ENCODE measurements at places on chromosomes 13 and 19. TPM values are rescaled to one million over a fixed set of nuclear protein-coding genes. Genes with fewer than 3 reads are reported as not detected.

ZSWIM4 gene
- total RNA-seq, result 30.9 TPM

DNA sequence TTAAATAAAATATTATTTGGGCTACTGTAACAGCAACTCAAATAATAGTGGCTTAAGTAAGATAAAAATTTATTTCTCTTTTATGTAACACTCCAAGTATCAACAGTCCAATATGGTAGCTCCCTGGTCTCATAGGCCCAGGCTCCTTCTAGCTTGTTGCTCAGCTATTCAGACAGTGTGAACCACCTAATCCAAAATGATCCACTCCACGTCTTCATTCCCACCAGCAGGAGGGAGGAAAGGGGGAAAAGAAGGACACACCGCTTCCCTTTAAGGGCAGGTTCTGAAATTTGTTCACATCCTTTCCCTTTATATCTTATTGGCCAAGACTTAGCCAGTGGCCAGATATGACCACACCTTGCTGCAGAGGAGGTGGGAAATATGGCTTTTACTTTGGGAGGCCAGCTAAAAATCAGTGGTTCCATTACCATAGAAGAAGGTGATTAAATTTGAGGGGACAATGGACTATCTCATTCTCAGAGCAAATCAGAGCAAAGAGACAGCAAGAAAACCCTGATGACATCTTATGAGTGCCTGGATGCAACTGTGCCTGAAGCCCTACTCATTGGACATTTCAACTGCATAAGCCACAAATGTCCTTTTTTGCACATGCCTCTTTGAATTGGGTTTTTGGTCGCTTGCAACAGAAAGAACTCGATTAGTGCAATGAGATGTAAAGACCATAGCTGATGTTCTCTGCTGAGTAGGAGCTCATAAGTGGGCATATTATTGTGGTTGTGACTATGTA lies 7.0 kb upstream of the EPOR start:
- DNase-seq, result no peak
- no peak overlapping the region for H3K4me3 ChIP-seq
- H3K27ac ChIP-seq, result no peak overlapping the region
- peaks cover 11% of the 10 kb centered on the region for H3K36me3 ChIP-seq
- H3K4me1 ChIP-seq, result peaks cover 4% of the 10 kb centered on the region

FFAR2 gene
- total RNA-seq, result 1.9 TPM

- H3K36me3 ChIP-seq, result no peaks in the 10 kb centered on the region
- no peaks in the 10 kb centered on the region for H3K4me1 ChIP-seq
- no peaks in the 10 kb centered on the region for H3K27me3 ChIP-seq
- DNase-seq, result no peak
These were observed 87.5 kb upstream of the CSNK1A1L start for GRCh38 chr13:37192956-37193355.

DNA sequence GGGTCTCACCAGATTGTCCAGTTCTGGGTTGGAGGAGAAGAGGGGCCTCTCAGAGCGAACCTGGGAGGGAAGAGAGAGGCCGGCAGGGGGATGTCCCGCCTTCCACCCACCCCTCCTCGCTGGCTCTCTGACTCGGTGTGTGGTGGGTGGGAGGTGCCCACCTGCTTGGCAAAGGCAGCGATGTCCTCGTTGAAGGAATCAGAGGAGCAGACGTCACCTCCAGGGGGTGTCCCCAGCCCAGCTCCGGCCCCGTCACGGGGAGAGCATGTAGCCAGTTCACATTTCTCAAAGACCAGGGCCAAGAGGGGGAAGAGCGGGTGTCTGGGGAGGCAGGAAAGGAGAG lies 2.7 kb downstream of the MEIS3 start:
- H3K27me3 ChIP-seq, result peaks cover 50% of the 10 kb centered on the region
- no peak overlapping the region for H3K27ac ChIP-seq
- H3K4me1 ChIP-seq, result peaks cover 11% of the 10 kb centered on the region
- H3K4me3 ChIP-seq, result no peak overlapping the region

DNA sequence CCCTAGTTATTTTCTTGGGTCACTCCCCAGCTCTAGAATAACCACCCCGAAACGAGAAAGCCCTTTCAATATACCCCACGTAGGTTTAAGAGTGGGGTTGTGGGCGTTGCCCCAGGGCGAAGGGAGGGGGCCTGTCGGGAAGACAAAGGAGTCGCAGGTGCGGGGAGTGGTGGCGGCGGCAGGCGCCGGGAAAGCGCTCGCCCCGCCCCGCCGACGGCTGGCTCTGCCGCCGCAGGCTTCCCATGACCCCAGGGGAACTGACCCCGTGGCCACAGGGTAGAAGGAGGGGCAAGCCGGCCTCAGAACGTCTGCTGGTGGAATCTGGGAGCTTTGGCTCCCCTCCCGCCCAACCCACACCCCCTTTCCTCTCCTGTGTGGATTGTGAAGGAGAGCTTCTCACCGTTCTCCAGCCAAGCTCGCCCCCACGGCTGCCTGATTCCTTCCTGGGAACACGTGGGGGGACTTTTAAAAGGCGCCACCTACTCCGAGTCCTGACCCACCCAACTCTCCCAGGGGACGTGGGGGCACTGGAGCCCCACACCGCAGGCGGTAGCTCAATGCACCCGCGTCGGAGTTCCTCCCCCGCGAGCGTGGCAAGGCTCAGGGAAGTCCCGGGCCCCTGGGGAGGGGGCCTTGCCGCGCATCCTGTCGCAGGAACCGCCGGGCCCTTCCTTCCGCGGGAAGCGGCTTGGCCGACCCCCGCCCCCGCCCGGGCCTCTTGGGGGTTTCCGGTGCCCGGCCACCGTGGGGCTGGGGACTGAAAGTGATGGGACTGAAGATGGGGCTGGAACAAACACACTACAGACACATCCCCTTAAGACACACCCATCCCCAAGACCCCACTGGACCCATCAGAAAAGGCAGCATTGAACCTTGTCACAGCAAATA lies 5.5 kb downstream of the IER2 start:
- peak overlapping the region; percentile 100 for H3K27ac ChIP-seq
- H3K36me3 ChIP-seq, result peaks cover 10% of the 10 kb centered on the region
- peaks cover 17% of the 10 kb centered on the region for H3K4me1 ChIP-seq

- H3K4me3 ChIP-seq, result peak overlapping the region; percentile 42
- DNase-seq, result no peak
- no peaks in the 10 kb centered on the region for H3K36me3 ChIP-seq
- H3K27ac ChIP-seq, result no peak overlapping the region
These were observed 1.1 kb downstream of the COX6B2 start for GRCh38 chr19:55353356-55353802.

DNA sequence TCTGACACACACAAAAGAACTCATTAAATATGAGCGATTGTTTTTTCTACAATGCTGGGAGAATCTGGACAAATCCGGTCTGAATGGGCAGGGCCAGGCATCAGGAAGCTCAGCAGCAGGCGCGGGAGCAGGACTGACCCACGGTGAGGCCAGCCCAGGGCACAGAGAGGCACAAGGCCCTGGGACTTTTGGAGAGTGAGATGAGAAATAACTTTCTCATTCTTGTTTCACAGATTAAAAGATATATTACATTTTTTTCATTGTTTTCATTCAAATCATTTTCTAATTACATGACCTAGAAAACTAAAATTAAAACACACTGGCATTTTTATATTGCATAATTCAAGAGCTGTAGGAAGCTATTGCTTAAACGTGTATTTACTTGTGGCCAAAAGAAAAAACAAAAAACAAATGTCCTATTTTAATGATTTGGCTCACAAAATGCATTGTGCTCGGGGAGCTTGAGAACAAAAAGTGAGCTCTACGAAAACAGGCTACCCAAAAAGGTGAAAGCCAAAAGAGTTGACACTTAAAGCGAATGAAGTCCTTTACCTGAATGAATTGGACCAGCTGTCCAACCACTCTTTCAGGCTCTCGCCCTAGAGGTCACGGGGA lies 133.1 kb downstream of the TNFRSF19 start:
- H3K27me3 ChIP-seq, result peaks cover 41% of the 10 kb centered on the region
- H3K36me3 ChIP-seq, result no peaks in the 10 kb centered on the region
- no peak overlapping the region for H3K4me3 ChIP-seq
- no peak overlapping the region for H3K27ac ChIP-seq
- no peak for DNase-seq

- no peaks in the 10 kb centered on the region for H3K4me1 ChIP-seq
- no peak overlapping the region for H3K27ac ChIP-seq
- DNase-seq, result no peak
- H3K36me3 ChIP-seq, result peaks cover 16% of the 10 kb centered on the region
- H3K27me3 ChIP-seq, result no peaks in the 10 kb centered on the region
- H3K4me3 ChIP-seq, result no peak overlapping the region
These were observed 18.4 kb downstream of the TMEM150B start for GRCh38 chr19:55306712-55307111.

LRRC4B gene
- total RNA-seq, result 1.0 TPM

GRCh38 chr13:50797091-50797490 lies 46.4 kb downstream of the DLEU7 start:
- peaks cover 3% of the 10 kb centered on the region for H3K27me3 ChIP-seq
- no peak for DNase-seq
- H3K4me1 ChIP-seq, result peaks cover 13% of the 10 kb centered on the region
- no peak overlapping the region for H3K27ac ChIP-seq

DNA sequence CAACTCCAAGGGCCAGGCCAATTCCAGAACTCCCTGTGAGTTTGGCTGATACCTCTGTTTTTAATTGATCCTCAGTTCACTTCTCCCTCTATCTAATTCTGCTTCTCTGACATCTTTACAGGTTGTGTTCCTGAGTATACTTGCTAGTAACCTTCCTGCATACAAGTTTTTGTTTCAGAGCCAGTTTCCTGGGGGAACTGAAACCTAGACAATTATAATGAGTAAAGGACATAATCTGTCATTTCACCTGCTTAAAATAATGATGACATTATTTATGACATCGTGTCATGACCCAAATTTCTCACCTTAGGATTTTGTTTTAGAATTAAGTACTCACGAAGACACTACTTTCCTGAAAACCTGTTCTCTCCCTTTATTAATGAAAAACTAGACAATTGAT lies 12.5 kb upstream of the MYCBP2 start:
- no peaks in the 10 kb centered on the region for H3K36me3 ChIP-seq
- no peak overlapping the region for H3K4me3 ChIP-seq
- no peak overlapping the region for H3K27ac ChIP-seq

- no peak overlapping the region for H3K27ac ChIP-seq
- no peak for DNase-seq
- H3K4me3 ChIP-seq, result no peak overlapping the region
- no peaks in the 10 kb centered on the region for H3K36me3 ChIP-seq
- H3K27me3 ChIP-seq, result peaks cover 10% of the 10 kb centered on the region
- H3K4me1 ChIP-seq, result no peaks in the 10 kb centered on the region
These were observed 9.9 kb upstream of the LEUTX start for GRCh38 chr19:39768786-39769185.

ZNF175 gene
- 14.6 TPM for total RNA-seq

CEACAM3 gene
- total RNA-seq, result not detected

DNA sequence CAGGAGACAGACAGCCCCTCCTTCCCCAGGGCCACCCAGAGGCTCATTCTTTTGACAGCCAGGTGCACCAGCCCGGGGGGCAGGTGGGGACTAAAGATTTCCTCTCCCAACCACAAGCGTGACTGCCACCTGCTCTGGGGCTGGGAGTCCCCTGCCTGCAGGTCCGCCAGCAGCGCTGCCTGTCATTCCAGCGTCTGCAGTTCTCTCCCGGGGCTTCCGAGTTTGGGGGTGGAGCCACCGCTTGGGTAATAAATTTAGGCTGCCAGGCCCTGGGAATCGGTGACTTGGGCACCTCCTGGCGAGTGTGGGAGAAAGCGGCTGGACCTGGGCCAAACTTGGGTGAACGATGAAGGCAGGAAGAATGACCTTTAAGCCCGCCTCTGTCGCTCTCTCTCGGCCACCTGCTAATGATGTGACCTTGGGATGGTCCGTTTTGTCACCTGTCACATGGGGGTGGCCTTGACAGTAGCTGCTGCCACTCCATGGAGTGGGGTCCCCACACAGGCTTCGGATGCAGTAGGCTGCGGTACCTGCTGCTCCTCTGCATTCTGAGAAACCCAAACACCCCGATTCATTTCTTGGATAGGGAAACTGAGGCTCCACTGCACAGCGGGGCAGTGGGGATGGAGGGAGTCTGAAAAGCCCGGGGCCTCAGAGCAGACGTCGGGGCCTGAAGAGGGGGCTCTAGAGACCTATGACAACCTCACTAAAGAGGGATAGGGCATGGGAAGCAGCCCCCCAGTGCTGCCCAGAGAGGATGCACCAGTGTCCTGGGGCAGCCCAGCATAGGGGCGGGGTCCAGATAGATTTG lies 12.8 kb downstream of the FUT6 start:
- peak overlapping the region; percentile 91 for H3K27ac ChIP-seq
- no peaks in the 10 kb centered on the region for H3K27me3 ChIP-seq
- peak overlapping the region; percentile 73 for H3K4me3 ChIP-seq
- no peak for DNase-seq

IGSF23 gene
- total RNA-seq, result 1.7 TPM

UBE2M gene
- 73.0 TPM for total RNA-seq

- no peaks in the 10 kb centered on the region for H3K36me3 ChIP-seq
- DNase-seq, result no peak
- no peak overlapping the region for H3K27ac ChIP-seq
- H3K4me3 ChIP-seq, result no peak overlapping the region
These were observed 14.7 kb downstream of the TEX30 start for GRCh38 chr13:102758842-102759241.

DNA sequence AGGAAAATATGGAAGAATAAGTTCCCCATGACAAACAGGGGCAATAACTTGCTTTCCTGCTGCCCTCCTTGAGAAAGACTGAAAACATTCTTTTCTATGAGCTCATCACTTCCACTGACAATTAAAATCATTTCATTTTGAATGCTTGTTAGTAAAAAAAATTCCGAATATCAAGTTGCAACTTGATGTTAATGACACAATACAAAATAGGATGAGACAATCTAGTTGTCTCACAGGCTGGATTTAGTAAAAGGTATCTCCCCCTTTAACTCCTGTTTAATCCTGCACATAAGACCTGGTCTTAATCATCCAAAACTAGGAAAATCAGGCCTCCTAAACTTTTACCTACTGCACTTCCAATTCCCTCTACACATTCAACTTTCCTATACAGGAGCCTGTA lies 24.7 kb downstream of the IRS2 start:
- H3K4me1 ChIP-seq, result no peaks in the 10 kb centered on the region
- no peak overlapping the region for H3K27ac ChIP-seq
- H3K27me3 ChIP-seq, result no peaks in the 10 kb centered on the region
- H3K4me3 ChIP-seq, result no peak overlapping the region

- H3K4me3 ChIP-seq, result no peak overlapping the region
- H3K4me1 ChIP-seq, result peaks cover 16% of the 10 kb centered on the region
- no peaks in the 10 kb centered on the region for H3K36me3 ChIP-seq
These were observed 843.8 kb upstream of the SPRY2 start for GRCh38 chr13:81184556-81185265.

DNA sequence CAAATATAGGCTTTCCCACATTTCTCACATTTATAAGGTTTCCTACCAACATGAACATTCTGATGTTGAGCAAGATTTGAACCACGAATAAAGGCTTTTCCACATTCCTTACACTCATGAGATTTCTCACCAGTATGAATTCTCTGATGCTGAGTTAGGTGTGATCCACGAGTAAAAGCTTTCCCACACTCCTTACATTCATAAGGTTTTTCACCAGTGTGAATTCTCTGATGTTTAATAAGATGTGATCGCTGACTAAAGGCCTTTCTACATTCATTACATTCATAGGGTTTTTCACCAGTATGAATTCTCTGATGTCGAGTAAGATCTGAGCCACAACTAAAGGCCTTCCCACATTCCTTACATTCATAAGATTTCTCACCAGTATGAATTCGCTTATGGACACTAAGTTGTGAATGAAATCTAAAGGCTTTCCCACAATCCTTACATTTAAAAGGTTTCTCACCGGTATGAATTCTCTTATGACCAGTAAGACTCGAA lies 19.0 kb downstream of the ZNF790 start:
- H3K27me3 ChIP-seq, result no peaks in the 10 kb centered on the region
- peaks cover 84% of the 10 kb centered on the region for H3K36me3 ChIP-seq
- no peak for DNase-seq
- peak overlapping the region; percentile 62 for H3K27ac ChIP-seq

All from progenitor cell of endocrine pancreas (in vitro differentiated cells).